Activated CD4-positive, alpha-beta memory T cell treated with anti-CD3 and anti-CD28 coated beads for 36 hours (primary cell): ENCODE measurements at places on chromosomes 5 and 9. TPM values are rescaled to one million over a fixed set of nuclear protein-coding genes. Genes with fewer than 3 reads are reported as not detected.

DNA sequence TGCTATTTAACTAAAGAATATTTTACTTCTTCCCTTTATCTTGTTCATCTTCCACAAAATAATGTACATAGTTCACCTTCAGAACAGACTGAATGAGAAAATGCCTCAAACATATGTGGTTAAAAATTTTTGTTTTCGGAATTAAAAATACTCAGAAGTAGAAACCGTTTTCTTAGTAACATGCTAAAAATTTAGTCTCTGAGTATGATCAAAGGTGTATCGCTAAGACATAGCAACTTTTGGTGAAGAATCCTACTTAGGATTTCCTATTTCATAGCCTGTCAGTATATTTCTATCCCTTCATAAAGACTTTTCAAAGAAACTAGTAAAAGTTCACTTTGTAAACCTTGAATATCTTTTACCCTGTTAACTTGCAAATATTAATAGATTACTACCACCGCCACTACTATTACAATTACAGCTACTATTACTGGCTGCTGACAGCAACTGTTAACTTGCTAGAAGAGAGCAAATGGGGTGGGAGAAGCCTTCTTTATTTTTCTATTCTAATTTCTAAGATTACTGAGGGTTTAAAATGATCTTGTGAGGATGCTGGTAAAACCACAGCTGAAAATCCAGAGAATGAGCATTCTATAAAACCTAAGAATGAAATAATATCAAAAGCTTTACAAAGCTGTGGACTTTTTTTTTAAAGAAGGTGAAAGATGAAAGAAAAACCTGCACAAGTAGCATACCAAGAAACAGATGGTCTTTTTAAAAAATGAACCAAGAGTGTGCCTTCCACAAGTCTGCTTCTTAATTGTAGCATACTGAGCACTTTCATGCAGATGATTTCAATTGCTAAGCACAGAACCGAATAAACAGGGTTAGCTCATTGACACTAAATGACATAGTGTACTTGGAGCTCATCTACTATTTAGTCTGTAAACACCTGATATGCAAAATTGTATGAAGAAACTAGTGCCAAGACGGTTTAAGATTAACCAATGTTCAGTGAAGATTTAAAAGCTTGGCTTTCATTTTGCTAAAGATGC lies 246.3 kb upstream of the EFNA5 start:
- DNase-seq = no peak

DNA sequence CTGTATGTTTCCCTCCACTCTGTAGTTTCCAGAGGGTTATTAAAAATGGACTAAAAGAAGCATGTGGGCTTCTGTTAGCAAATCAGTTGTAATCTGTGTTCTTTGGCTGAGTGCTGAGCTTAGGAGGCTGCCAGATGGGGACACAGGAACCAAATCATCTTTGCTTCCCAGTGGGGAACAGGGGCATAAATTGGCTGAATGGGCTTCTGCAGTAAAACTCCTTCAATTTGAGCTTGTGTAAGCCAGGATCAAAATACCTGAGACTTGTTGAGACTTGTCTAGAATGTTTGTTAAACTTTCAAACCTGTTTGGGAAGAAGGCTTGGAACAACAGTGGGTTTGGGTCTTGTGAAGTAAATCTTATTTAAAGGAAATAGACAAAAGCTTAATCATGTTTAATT lies 32.2 kb upstream of the TNFAIP8 start:
- no peak for DNase-seq

Gene DMRT3
- not detected for total RNA-seq

DNA sequence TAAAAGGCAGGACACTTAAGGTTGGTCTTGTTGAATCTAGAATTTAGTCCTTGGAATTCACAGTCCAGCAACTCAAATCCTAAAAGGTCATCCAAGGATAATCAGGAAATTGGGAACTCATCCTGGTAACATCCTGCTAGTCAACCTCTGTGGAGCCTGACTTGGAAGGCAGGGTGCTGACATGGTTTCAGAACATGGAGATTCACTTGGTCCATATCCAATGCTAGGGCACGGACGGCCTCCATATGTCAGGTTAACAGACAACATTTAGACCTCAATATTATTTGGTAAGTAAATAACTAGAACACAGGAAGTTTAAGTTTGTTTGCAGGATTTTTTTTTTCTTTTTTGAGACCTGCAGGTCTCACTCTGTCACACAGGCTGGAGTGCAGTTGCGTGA lies 783 bp upstream of the DNAH5 start:
- DNase-seq = no peak

- DNase-seq = no peak
Observed at GRCh38 chr5:77906806-77907205, 130.7 kb upstream of the TBCA start.

- DNase-seq = no peak
Observed at GRCh38 chr5:59725392-59725767, 168.1 kb downstream of the PDE4D start.

DNA sequence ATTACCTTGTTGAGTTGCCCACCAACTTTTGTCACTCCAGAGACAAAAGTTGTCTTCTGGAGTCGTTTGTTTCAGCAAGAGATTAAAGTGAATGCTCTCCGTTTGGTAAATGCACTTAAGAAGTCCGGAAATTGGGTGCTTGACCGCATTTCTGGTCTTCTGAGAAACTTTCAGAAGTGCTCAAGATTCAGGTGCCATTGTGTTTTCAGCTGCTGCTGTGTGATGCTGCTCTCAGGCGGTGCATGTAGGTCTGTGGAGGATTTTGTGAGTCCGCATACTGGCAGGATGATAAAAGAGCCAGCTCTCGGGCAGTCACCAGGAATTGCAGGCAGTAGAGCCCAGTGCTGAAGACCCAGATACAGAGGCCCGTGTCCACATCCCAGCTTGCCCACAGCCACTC lies 5.9 kb upstream of the NFIL3 start:
- no peak for DNase-seq

GRCh38 chr9:121305269-121305994 lies 37.5 kb downstream of the GSN start:
- no peak for DNase-seq

DNA sequence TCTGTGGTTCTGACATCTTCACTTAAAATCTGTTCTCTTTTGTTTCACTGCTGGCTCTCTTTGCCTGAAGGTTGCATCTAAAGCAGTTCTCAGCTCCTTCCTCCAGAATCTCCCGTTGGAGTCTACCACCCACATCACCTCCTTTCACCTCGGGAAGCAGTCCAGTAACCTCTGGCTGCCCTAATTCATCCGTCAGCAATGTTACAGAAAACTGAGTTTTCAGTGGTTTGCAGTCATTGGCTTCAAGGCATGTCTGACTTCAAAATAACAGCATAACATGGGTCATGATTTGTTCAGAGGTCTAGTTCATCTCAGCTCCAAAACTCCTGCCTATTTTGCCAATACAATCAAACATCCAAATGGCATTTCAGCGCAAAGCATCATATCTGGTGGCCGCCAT lies 107.7 kb downstream of the GOLPH3 start:
- DNase-seq = no peak

GRCh38 chr5:96538808-96539250 lies 105.8 kb upstream of the PCSK1 start:
- DNase-seq = no peak

DNA sequence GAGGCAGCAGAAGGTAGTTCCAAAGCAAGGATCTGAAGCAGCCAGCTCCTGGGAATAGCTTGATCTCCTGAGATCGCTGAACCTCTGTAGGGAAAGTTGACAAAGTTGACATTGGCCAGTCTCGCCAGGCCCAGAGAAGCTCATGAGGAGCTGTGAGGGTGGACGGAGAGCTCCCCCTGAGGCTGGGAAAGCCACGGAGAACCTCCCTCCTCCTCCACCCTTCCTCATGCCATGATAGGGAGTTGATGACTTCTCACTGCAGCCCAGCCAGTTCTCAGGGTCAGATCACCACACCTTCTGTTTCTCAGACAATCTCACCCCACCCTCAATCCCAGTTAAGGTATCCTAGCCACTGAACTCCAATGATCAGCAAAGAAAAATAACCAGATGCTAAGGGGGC lies 30.4 kb upstream of the KCNV2 start:
- no peak for DNase-seq

DNA sequence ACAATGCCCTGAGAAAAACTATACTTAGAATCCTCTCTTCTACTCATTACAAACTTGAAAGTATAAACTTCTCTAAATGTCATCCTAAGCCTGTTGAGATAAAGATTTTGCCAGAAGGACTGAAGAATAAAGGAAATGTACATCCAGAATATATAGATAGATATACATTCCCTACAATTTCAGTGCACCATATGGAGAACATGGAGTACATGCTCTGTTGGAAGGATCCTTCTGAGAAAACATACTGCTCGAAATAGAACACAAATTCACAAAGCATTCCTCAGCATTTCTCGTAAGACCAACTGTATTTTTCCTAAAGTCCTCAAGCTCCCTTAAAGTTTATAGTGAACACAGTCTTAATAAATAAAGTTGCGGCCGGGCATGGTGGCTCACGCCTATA lies 69.7 kb upstream of the RASA1 start:
- no peak for DNase-seq

Gene NSG2
- not detected for total RNA-seq

DNA sequence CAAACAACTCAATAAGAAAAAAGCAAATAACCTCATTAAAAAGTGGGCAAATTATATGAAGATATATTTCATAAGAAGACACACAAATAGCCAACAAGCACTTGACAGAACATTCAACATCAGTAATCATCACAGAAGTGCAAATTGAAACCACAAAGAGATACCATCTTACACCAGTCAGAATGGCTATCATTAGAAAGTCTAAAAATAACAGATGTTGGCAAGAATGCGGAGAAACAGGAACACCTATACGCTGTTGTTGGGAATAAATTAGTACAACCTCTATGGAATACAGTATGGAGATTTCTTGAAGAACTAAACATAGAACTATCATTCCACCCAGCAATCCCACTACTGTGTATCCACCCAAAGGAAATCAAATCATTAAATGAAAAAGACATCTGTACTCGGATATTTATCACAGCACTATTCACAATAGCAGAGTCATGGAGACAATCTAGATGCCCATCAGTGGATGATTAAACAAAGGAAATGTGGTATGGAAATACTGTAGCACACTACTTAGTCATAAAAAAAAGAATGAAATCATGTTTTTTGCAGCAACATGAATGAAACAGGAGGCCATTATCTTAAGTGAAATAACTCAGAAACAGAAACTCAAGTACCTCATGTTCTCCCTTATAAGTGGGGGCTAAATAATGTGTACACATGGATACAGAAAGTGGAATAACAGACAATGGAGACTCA lies 106.8 kb upstream of the FST start:
- DNase-seq = no peak

Gene TRIM23
- total RNA-seq = 5.3 TPM

GRCh38 chr5:161387121-161387520 lies 159.4 kb downstream of the GABRB2 start:
- no peak for DNase-seq

GRCh38 chr9:121766081-121766683 lies 114.7 kb downstream of the DAB2IP start:
- DNase-seq = no peak

Gene KIF24
- total RNA-seq = 5.6 TPM

GRCh38 chr9:89529243-89530035 lies 31.5 kb upstream of the SEMA4D start:
- no peak for DNase-seq

Gene CDH9
- total RNA-seq = not detected

DNA sequence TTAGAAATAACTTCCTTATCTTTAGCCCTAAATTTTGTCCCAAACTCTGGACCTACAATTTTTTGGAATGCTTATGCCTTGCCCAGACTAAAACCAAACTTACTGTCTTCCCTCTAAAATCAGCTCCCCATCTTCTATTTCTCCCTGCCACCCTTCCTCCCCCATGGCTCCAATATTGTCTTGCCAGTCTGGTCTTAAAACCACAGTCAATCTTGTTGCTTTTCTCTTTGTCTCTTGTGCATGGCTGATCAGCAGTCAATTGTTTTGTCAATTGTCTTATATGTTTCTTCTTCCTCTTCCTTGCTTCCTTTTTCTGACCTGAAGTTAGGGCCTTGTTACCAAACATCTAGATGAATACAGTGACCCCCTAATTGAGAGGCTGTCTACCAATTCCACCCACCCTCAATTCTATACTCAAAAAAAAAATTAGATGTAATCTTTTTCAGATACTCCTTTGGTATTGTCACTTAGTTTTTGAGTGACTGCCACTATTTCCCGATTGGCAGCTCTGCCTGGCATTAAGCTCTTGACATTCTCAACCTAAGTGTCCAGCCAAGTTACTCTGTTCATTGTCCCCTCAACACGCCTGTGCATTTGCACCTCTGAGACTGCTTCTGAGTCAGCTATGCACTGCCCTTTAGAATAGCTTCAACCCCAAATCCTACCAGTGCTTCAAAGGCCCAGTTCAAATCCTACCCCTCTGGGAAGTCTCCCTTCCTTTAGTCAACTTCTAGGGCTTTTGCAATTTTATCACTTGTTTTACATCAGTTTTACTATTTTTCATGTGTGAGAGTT lies 2.5 kb downstream of the PDCD1LG2 start:
- DNase-seq = no peak

DNA sequence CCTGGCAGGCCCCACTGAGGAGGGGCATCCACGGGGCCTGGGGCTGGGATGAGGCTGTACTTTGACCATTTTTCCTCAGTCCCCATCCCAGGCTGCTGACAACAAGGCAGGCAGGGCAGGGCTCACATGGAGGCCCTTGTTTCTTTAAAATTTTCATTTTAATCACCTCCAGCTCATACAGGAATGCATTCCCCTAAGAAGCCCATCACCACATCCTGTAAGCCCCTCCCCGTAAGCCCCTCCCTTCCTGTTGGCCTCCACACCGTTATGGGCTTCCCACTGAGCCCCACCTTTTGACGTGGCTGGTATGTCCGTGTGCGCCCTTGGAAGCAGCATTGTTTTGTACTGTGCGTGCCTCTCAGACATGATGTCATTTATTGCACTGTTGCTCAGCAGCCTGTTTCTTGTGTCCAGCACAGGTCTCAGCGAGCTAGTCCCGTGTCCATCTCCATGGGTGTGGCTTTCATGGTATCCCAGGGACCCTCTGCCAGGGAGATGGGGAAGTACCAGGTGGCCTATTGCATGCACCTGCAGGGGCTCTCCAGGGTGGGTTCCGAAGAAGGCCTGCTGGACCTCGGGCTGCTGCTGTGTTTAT lies 22.4 kb downstream of the PHF2 start:
- DNase-seq = no peak

Gene CNTNAP3B
- total RNA-seq = not detected

Gene GLRA1
- total RNA-seq = not detected

DNA sequence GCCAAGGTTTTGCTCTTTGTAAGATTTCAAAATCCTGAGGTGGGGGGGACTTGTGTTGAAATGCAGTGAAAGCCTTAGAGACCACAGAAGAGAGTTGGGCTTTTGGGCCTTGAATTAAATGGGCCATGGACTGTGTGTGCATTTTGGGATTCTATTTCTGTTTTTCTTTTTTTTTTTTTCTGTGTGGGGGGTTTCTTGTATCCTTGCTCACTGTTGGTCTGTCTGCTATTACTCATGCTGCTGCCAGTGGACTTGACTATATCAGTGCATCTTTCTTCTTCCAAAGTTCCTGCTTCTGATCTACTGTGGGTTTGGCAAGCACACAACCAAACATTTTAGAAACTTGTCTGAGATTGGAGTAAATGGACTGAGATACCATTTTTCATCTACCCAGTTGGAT lies 344.9 kb downstream of the ARL15 start:
- no peak for DNase-seq

Gene PCDHGA12
- total RNA-seq = 0.07 TPM
